Stimulated activated naive CD4-positive, alpha-beta T cell treated with Interleukin-2 at 50 U/mL for 16 hours (primary cell): ENCODE measurements at places on chromosomes 12 and 14.

DNA sequence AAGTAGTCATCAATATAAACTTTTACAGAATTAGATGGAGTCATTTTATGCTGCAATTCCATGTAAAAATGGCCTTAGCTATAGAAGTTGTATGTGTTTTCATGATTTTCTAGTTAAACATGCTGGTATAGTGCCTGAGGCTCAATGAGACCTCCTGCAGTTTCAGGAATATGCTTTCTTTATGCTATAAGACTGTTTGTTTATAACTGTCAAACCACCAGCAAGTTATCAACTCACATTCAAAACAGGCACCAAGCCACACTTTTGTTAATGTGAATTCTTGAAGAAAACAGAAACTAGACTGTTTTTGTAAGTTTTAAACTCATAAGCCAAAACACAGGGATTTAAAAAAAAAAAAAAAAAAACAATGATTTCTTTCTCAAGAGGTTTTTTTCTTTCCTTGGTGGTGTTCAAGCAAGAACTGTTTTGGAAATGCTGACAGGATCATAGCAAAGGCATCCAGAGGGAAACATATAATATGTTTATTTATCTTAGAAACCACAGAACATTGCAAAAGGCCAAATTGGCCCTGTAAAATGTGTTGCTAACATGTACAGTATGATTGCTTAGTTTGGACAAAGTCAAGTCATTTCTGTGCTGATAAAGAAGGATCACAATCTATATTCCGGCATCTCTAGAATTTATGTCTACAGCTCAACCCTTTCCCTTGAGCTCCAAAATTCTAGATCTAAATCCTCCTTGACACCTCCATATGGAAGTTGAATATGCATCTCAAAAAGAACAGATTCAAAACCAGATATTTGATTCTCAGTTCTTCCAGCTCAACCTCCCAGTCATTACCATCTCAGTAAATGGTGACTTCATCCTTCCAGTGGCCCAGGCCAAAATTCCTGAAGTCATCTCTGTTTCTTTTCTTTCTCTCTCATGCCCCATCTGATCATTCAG is 29.0 kb upstream of the LUM start:
- no peak for DNase-seq

- DNase-seq, result no peak
Measured at GRCh38 chr14:89748004-89748403, 206.5 kb downstream of the EFCAB11 start.

GRCh38 chr12:31644536-31644935 is 15.0 kb upstream of the ETFBKMT start:
- DNase-seq, result no peak

GRCh38 chr12:9221483-9221882 is 13.3 kb upstream of the PZP start:
- DNase-seq, result no peak
